ENCODE measurements at places on chromosomes 4 and X.

DNA sequence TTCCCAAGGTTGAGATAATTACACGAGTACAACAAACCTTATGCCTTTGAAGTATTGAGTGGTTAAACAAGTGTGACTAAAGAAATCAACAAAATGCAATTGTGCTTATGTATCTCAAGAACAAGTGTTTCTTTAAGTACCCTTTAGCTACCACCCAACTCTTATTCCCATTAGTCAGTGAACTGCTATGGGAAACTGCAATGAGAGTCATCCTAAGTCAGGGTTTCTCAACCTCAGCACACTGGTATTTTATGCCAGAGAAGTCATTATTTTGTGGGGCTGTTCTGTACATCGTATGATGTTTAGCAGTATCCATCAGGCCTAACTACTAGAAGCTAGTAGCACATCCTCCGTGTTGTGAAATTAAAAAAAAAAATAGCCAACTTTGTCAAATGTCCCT, 549.1 kb upstream of the BOD1L1 start:
- peaks cover 46% of the 10 kb centered on the region for H3K4me1 ChIP-seq
- H3K27ac ChIP-seq, result no peak overlapping the region
- no peaks in the 10 kb centered on the region for H3K27me3 ChIP-seq
- DNase-seq, result no peak

- no peak overlapping the region for H3K4me3 ChIP-seq
- no peak for DNase-seq
- H3K27me3 ChIP-seq, result no peaks in the 10 kb centered on the region
Measured at GRCh38 chrX:150696866-150697265, 3.7 kb downstream of the MTMR1 start.

DNA sequence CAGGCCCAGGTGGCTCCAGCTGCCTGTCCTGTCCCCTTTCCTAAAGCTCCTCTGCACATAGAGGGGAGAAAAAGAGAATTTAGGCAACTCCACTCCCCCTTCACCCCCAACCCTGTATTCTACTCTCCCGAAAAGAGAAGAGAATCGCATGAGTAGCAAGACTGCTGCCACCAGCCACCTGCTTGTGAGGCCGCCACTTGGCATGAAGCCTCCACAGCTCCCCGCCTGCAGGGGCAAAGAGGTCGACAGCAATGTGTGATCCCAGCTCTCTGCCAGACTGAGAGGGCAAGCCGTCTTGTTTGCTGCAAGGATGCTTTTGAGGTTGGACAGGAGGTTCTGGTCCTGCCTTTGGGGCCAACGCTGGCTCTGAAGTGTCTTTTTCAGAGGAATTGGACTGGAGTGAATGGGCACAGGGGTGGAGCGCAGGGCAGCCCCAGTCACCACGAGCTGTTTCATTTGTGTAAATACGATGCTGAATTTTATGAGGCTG, 77.1 kb downstream of the STARD8 start:
- no peaks in the 10 kb centered on the region for H3K4me1 ChIP-seq
- H3K36me3 ChIP-seq, result no peaks in the 10 kb centered on the region
- DNase-seq, result no peak
- H3K27me3 ChIP-seq, result no peaks in the 10 kb centered on the region
- no peak overlapping the region for H3K4me3 ChIP-seq
- no peak overlapping the region for H3K27ac ChIP-seq

- H3K4me1 ChIP-seq, result no peaks in the 10 kb centered on the region
- H3K27ac ChIP-seq, result no peak overlapping the region
- H3K27me3 ChIP-seq, result no peaks in the 10 kb centered on the region
- H3K36me3 ChIP-seq, result no peaks in the 10 kb centered on the region
- DNase-seq, result peak; percentile 67
- H3K4me3 ChIP-seq, result no peak overlapping the region
Measured at GRCh38 chrX:110992611-110993010, 103.4 kb upstream of the PAK3 start.

- no peaks in the 10 kb centered on the region for H3K27me3 ChIP-seq
- H3K4me3 ChIP-seq, result no peak overlapping the region
- peaks cover 12% of the 10 kb centered on the region for H3K36me3 ChIP-seq
- no peak overlapping the region for H3K27ac ChIP-seq
- H3K4me1 ChIP-seq, result peaks cover 40% of the 10 kb centered on the region
Measured at GRCh38 chr4:78361621-78362120, 189.9 kb upstream of the ANXA3 start.

DNA sequence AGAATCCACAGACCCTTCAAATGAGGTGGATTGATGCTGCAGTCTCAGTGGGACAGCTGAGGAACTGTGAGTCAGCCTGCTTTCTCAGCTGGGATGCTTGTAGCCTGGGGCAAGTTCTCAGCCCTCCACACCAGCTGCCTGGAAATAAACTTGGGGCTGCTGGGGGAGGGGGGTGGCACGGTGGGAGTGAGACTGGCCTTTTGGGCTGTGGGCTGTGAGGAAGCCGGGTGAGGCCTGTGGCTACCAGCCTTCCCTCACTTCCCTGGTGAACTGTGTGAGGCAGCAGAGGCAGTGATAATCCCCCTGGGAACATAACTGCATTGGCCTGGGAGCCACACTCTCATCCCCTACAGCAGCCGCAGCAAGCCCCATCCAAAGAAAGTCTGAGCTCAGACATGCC, 114.5 kb upstream of the GUCY1A1 start:
- H3K4me1 ChIP-seq, result no peaks in the 10 kb centered on the region
- no peak overlapping the region for H3K4me3 ChIP-seq
- H3K27ac ChIP-seq, result no peak overlapping the region

- no peak overlapping the region for H3K27ac ChIP-seq
- H3K36me3 ChIP-seq, result no peaks in the 10 kb centered on the region
- H3K27me3 ChIP-seq, result no peaks in the 10 kb centered on the region
- H3K4me3 ChIP-seq, result no peak overlapping the region
- DNase-seq, result no peak
Measured at GRCh38 chr4:67879486-67879885, 4.3 kb downstream of the TMPRSS11D start.

GRCh38 chr4:109179061-109179460, 123.4 kb downstream of the COL25A1 start:
- H3K27me3 ChIP-seq, result no peaks in the 10 kb centered on the region
- no peak overlapping the region for H3K4me3 ChIP-seq
- no peak for DNase-seq

GRCh38 chrX:137432609-137433008, 133.3 kb upstream of the ZIC3 start:
- peaks cover 32% of the 10 kb centered on the region for H3K27me3 ChIP-seq
- H3K36me3 ChIP-seq, result no peaks in the 10 kb centered on the region
- H3K4me1 ChIP-seq, result peaks cover 15% of the 10 kb centered on the region
- H3K27ac ChIP-seq, result no peak overlapping the region
- peak; percentile 65 for DNase-seq

DNA sequence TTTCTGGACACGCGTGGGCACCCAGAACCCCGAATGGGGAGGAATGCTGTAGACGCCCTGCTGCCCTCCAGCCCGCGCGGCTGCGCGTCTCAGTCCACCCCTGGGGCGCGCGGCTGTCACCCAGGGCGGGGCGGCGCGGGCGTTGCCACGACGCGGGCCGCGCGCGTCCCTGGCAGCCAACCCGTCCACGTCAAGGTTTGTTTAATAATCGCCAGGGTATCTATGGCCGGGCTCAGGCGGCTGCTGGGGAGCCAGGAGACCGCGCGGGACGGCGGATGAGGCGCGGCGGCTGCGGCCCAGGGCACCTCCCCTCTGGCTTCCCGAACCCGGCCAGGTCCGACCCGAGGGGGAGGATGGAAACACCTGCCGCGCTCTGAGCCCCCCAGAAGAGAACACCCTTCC, at the start of gene SPATA18:
Gene SPATA18, plus strand, starts transcription at position 92 of the 402 bp plus-strand sequence. CDS start 401 bp downstream, outside the sequence.
- peak; percentile 12 for DNase-seq
- H3K36me3 ChIP-seq, result 0 out of 2 replicates have a peak, but pooled peaks cover 3% of the 10 kb centered on the region
- peaks cover 40% of the 10 kb centered on the region for H3K27me3 ChIP-seq
- H3K4me1 ChIP-seq, result peaks cover 25% of the 10 kb centered on the region

- H3K4me3 ChIP-seq, result no peak overlapping the region
- H3K36me3 ChIP-seq, result no peaks in the 10 kb centered on the region
- no peak overlapping the region for H3K27ac ChIP-seq
- peaks cover 12% of the 10 kb centered on the region for H3K4me1 ChIP-seq
Measured at GRCh38 chr4:153651587-153651986, 32.5 kb upstream of the TLR2 start.

GRCh38 chrX:55005256-55005655, 5.1 kb downstream of the APEX2 start:
- no peaks in the 10 kb centered on the region for H3K36me3 ChIP-seq
- no peak overlapping the region for H3K27ac ChIP-seq
- H3K4me3 ChIP-seq, result no peak overlapping the region
- no peak for DNase-seq
- no peaks in the 10 kb centered on the region for H3K4me1 ChIP-seq

DNA sequence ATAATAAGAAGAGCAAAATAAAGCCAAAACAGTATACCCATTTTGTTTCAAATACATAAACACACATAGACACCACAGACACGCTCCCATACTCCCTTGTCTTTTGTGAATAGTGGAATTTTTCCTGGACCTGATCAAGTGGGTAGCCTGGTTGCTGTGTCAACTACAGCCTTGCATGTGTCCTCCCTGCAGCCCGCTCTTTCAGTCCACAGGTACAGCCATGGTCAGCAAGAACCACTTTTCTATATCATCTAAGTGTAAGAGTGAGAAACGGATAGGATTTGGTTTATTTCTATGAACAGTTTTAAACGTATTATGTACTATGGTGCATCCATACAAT, 9.8 kb downstream of the PWWP3B start:
- no peak overlapping the region for H3K27ac ChIP-seq
- no peaks in the 10 kb centered on the region for H3K27me3 ChIP-seq
- H3K36me3 ChIP-seq, result no peaks in the 10 kb centered on the region
- H3K4me1 ChIP-seq, result 0 out of 2 replicates have a peak, but pooled peaks cover 3% of the 10 kb centered on the region
- no peak for DNase-seq

- DNase-seq, result peak; percentile 75
- no peaks in the 10 kb centered on the region for H3K27me3 ChIP-seq
- no peaks in the 10 kb centered on the region for H3K36me3 ChIP-seq
- no peak overlapping the region for H3K27ac ChIP-seq
- H3K4me3 ChIP-seq, result no peak overlapping the region
Measured at GRCh38 chrX:77014377-77015372, 432.5 kb upstream of the FGF16 start.

- no peak overlapping the region for H3K4me3 ChIP-seq
- H3K27me3 ChIP-seq, result no peaks in the 10 kb centered on the region
- peaks cover 14% of the 10 kb centered on the region for H3K4me1 ChIP-seq
- H3K36me3 ChIP-seq, result no peaks in the 10 kb centered on the region
- DNase-seq, result peak; percentile 24
Measured at GRCh38 chr4:44257461-44257860, 191.1 kb downstream of the KCTD8 start.

DNA sequence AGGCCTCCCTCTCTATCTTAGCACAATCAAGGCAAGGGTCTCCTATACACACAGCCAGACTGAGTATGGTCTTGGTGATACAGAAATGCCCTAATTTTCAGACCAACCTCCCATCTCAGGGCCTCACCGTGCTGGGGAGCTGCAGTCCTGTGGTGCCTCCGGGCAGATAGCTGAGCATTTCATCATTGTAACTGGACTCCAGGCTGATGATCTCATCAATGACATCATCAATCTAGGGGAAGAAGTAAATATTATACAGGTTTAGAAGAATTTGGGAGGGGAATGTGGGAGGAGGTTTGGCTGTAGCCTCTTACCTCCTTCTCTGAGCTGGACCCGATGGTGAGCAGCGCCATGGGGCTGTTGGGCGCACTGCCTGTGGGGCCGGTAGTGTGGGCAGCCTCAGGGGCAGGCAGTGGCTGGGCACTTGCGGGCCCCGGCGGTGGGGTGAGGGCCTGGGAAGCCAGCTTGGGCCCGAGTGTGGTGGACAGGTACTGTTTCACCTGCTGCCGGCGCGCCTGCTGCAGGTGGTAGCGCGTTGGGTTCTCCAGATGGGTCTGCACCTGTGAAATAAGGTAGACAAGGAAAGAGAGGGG, 5.2 kb downstream of the TFE3 start:
- H3K36me3 ChIP-seq, result peaks cover 22% of the 10 kb centered on the region
- H3K27me3 ChIP-seq, result no peaks in the 10 kb centered on the region
- no peak overlapping the region for H3K4me3 ChIP-seq
- DNase-seq, result no peak

- H3K4me3 ChIP-seq, result no peak overlapping the region
- no peak overlapping the region for H3K27ac ChIP-seq
- no peak for DNase-seq
- no peaks in the 10 kb centered on the region for H3K36me3 ChIP-seq
Measured at GRCh38 chr4:99383833-99384392, 31.4 kb upstream of the ADH1C start.

- no peak for DNase-seq
- no peak overlapping the region for H3K27ac ChIP-seq
- no peaks in the 10 kb centered on the region for H3K4me1 ChIP-seq
Measured at GRCh38 chr4:111813555-111814140, 331.6 kb upstream of the FAM241A start.

DNA sequence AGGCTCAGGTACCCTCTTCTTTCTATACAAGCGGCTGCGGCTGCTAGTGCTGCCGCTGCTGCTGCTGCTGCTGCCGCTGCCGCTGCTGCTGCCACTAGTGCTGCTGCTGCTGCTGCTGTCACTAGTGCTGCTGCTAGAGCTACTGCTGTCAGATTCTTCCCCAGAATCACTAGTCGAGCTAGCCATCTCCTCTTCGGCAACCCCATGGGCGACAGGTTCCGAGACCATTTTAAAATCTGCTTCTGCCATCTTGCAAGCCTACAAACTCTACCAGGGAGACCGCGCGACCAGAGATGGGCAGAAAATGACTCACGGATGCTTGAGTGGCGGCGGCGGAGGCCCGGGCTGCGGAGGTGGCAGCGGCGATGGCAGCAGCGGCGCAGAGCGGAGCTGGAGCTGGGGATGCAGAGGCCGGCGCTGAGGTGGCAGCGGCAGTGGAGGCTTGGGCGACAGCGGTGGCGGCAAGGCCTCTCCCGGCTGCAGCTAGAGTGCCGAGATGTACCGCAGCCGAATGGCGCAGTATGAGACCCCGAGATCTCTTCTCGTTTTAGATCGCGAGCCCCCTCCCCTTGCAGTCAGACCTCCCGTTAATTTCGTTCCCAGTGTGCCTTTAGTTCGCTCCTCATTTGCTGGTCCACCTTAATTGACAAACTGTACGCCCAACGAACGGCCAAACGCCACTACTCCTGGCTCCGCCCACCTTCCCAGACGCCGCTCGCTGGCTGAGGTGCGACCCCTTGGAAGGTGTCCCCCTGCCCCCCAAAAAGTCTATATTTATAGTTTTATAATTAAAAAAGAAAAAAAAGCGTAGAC, at the start of gene NAP1L3:
Gene NAP1L3, minus strand, starts transcription at position 523 of the 813 bp plus-strand sequence. Its CDS starts 274 bp downstream, at position 249.
- DNase-seq, result peak; percentile 88
- no peaks in the 10 kb centered on the region for H3K36me3 ChIP-seq
- H3K27ac ChIP-seq, result peak within 1 kb of the TSS; percentile 19
- H3K4me1 ChIP-seq, result peaks cover 14% of the 10 kb centered on the region
- H3K4me3 ChIP-seq, result peak within 1 kb of the TSS; percentile 81
- H3K27me3 ChIP-seq, result no peaks in the 10 kb centered on the region

GRCh38 chr4:183471946-183472708, 27.7 kb downstream of the CDKN2AIP start:
- no peak overlapping the region for H3K27ac ChIP-seq

GRCh38 chr4:5014007-5014682, 5.1 kb downstream of the CYTL1 start:
- H3K27ac ChIP-seq, result no peak overlapping the region
- H3K27me3 ChIP-seq, result no peaks in the 10 kb centered on the region
- H3K4me1 ChIP-seq, result peaks cover 7% of the 10 kb centered on the region
- no peak overlapping the region for H3K4me3 ChIP-seq
- DNase-seq, result no peak

Data from GM23338 (cell line).